Endothelial cell (in vitro differentiated cells): ENCODE measurements at places on chromosomes 6 and 20. TPM values are rescaled to one million over a fixed set of nuclear protein-coding genes. Genes with fewer than 3 reads are reported as not detected.

GRCh38 chr6:47722194-47722593 lies 23.8 kb downstream of the ADGRF4 start:
- no peak overlapping the region for H3K4me3 ChIP-seq
- peaks cover 3% of the 10 kb centered on the region for H3K36me3 ChIP-seq
- H3K4me1 ChIP-seq, result no peaks in the 10 kb centered on the region

GRCh38 chr20:51121272-51121671 lies 98.4 kb upstream of the KCNG1 start:
- H3K36me3 ChIP-seq, result no peaks in the 10 kb centered on the region
- no peak overlapping the region for H3K4me3 ChIP-seq
- H3K27me3 ChIP-seq, result peaks cover 8% of the 10 kb centered on the region
- H3K4me1 ChIP-seq, result peaks cover 4% of the 10 kb centered on the region
- DNase-seq, result no peak
- H3K27ac ChIP-seq, result no peak overlapping the region

DNA sequence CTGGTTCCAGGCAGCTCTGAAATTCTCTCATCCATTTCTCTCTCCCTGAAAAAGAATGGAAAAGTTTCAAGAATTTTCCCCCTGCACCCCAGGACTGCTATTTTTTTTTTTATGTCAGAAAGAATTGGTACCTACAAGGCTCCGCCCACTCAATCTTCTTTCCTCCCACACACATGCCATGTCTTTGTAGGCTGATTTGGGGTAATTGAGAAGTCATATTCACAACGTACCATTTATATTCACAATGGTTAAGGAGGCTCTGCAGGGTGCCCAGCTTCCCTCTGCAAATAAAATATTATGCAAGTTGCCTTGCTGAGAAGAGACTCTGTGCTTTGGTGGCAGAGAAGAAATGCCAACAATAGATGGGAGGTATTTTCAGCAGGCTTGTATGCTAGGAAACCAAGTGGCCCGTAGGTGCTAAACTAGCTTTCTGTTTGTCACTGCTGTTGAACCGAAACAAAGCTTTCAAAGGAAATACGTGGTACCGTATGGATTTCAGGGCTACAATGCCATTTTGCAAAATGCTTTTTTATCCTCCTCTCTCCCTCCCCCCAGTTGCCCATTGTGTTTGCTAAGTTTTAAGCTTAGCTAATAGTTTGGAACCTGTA lies 150.0 kb downstream of the PHACTR1 start:
- H3K27ac ChIP-seq, result no peak overlapping the region
- no peak for DNase-seq
- no peaks in the 10 kb centered on the region for H3K27me3 ChIP-seq
- no peak overlapping the region for H3K4me3 ChIP-seq

Gene TPX2
- total RNA-seq, result 27.2 TPM

Gene QRSL1
- total RNA-seq, result 10.9 TPM
